ENCODE measurements at places on chromosomes 7 and 10.

GRCh38 chr7:20157456-20157855, 59.7 kb downstream of the MACC1 start:
- DNase-seq = no peak

DNA sequence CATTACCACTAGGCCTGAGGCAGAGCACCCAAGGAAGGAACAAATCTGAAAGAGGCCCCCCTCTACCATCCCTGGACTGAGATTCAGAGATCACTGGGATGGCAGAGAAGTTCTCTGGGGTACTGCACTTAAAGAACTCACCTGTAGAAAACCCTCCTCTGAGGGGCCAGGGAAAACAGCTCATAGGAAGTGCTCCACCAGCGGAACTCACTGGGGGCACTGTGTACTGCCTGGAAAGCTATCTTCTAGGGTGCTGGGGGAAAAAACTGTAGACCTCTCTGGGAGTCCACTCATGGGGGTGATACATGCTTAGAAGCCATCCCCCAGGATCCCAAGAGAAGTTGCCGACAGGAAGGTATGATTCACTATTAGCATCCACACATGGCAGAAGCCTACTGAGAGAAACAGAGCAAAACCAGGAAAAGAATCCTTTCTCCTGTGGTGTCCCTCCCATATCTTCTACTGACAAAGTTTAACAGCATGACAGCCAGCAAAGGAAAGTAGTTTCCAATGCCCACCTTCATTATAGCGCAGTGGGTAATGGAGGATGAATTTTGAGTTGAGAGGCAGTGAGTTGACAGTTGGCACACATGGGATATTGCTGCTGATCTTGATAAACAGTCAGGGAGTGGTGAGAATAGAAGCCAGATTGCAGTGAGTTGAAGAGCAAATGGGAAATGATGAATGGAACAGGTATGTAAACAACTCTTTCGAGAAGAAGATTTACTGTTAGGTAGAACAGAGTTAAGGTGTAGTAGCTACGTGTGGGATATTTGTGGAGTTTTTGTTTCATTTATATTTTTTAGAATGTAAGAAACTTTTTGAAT, 20.9 kb downstream of the ANKIB1 start:
- no peak for DNase-seq

DNA sequence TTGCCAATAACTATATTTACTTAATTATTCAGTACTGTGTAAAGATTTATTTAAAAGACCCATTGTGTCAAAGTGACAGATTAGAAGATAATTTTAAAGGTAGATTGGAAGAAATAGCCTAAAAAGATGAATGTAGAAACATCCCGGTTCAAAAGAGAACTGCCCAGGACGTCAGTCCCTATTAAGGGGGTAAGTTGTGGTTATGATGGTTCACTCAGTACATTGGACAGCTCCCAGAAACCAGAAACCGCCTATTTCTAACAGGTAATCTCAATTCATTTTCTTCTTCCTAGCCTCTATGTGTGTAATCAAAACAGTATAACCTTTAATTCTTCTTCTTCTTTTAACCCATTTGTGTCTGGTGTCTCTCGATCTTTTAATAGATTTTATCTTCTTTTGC, 1.5 kb upstream of the FERD3L start:
- no peak for DNase-seq

DNA sequence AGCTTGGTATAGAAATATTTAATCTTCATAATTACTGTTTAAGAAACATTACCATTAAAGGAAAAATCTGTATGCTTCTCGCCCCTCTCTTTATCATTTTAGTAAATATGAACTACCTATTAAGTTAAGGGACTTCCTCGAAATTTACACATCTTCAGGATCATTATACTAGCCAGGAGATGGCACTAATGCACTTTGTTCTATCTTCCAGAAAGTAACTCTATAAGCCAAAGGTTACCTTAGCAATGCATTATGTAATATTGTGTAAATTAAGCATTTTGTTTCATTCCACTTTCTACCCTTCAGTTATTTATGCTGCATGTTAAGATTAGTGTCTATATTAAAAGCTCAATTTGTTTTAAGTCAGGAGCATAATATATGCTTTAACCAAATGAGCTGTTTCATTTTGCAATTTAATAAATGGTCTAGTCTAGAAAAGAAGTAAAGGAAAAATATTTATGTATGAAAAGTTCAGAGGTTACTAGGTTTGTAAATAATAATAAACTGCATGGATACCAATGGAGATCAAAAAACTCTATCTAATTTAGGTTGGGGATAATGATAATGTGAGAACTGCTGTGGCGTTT, 128.5 kb downstream of the ANKRD7 start:
- DNase-seq = peak; percentile 55

GRCh38 chr7:55477781-55478374, 94.4 kb downstream of the VOPP1 start:
- DNase-seq = no peak

DNA sequence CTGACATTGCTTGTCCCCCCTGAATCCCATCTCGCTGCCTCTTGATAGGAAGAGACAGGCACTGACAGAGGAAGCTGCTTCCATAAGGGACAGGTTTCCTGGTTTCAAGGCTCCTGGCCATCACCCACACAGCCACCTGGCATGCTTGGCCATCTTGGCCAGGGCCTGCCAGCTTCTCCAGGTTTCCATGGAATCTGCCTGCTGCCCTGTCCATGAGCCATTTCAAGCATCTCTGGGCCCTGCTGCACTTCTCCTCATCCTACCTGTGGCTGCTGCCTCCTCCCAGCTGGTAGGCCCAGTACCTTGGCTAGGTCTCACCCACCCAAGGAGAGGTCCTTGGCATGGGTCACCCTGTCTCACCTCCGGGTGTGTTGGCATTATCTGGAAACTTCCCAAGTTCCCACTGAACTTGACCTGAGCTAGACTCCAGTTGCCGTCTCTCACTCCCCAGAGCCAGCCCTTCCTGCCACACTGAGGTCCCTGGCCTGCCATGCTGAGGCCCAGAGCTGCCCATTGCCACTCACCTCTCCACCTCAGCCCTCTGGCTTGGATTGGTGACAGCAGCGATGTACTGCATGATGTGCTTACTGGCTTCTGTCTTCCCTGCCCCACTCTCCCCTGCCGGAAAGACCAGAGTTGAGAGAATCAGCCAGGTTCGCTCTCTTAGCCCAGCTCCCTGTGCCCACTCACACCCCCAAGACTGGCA, 2.6 kb downstream of the MYO1G start:
- no peak for DNase-seq

DNA sequence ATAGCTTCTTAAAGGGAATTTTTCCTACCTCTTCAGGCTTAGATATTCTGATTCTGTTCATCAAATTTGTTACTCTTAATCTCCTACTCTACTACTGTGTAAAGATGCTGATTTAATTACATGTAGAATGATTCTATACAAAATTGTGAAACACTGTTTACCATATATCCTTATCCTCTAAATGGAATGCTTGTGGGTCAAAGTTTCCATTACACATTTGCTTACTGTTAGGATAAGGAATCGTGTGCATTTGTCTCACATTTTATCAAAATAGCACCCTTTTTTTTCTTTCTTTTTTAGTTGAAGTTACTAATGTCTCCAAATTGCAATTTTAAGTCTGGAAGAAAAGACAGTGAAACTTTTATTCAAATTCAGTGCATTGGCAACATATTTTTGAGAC, 65.3 kb downstream of the TFEC start:
- no peak for DNase-seq

DNA sequence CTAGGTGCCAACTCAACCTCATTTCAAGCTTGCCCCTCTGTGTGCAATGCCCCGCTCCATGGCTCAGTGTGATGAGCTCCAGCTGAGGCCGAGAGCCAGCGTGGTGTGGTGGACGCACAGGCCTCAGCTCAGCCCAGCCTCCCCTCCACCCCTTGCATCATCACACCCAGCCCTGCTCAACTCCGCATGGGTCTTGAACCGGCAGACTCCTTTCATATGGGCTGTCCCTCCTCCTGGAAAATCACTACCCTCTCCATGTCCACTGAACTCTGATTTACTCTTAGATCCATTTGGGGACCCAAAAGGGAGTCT, 16.6 kb upstream of the SLC18A3 start:
- no peak for DNase-seq

DNA sequence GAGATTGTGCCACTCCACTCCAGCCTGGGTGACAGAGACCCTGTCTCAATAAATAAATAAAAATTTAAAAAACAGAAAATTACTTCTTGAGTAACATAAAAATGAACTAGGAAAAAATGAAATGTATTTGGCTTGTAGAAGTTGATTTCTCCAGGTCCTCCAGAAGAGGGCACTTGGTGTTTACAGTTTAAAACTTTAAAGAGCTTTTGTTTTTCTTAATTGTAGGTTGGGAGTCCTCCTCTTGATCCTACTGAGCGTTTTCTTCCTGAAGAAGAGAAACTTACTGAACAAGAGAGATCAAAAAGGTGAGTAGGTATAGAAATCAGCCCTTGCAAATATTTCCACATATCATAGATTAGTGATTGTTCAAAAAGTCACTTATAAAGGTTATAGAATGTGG, 16.2 kb downstream of the KIFBP start:
- DNase-seq = peak; percentile 0

DNA sequence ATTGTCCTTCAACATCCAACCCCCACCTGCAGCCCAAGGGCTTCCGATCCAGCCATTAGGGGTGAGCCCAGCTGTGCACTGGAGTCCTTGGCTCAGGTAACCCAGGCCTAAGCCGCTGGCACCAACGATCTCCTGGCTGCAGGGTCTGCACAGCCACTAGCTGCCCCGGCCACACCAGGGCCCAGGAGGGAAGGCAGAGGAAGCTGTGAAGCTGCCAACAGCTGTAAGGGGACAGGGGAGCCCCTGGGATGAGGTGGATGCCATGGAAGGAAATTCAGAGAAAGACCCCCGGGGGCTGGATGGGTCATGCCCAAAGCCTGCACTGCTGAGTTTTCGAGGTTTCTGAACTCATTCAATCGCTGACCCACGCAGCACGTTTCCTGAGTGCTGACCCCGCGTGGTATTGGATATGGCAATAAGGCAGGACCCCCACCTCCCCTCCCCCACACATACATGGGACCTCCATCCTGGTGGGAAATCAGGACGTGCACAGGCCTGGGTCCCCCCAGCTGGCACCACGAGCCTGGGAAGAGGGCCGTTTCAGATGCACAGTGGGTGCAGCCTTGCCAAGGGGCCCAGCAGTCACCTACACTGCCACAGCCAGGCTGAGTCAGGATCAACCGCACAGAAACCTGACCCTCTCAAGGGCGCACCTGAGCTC, 170.3 kb downstream of the DIP2C start:
- DNase-seq = no peak
